ENCODE measurements at places on chromosomes 13 and 19.

- DNase-seq, result no peak
Measured at GRCh38 chr19:53394522-53394973, 401 bp upstream of the ZNF765 start.

DNA sequence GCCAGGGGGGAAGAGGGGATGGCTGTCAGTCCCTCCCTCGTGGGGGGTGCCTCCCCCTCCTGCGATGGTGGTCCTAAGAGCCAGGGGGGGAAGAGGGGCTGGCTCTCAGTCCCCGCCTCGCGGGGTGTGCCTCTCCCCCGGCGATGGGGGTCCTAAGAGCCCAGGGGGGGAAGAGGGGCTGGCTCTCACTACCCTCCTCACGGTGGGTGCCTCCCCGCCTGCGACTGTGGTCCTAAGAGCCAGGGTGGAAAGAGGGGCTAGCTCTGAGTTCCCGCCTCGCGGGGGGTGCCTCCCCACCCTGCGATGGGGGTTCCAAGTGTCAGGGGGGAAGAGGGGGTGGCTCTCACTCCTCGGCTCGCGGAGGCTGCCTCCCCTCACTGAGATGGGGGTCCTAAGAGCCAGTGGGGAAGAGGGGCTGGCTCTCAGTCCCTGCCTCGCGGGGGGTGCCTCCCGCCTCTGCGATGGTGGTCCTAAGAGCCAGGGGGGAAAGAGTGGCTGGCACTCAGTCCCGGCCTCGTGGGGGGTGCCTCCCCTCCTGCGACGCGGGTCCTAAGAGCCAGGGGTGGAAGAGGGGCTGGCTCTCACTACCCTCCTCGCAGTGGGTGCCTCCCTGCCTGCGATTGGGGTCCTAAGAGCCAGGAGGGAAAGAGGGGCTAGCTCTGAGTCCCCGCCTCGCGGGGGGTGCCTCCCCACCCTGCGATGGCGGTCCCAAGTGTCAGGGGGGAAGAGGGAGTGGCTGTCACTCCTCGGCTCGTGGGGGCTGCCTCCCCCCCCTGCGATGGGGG lies 2325.6 kb upstream of the PCDH20 start:
- DNase-seq, result no peak

- DNase-seq, result no peak
Measured at GRCh38 chr13:108662528-108662927, 33.1 kb downstream of the MYO16 start.

- no peak for DNase-seq
Measured at GRCh38 chr13:90008707-90009149, 1338.8 kb upstream of the MIR17HG start.

GRCh38 chr13:51770681-51771417 lies 33.1 kb downstream of the DHRS12 start:
- no peak for DNase-seq

DNA sequence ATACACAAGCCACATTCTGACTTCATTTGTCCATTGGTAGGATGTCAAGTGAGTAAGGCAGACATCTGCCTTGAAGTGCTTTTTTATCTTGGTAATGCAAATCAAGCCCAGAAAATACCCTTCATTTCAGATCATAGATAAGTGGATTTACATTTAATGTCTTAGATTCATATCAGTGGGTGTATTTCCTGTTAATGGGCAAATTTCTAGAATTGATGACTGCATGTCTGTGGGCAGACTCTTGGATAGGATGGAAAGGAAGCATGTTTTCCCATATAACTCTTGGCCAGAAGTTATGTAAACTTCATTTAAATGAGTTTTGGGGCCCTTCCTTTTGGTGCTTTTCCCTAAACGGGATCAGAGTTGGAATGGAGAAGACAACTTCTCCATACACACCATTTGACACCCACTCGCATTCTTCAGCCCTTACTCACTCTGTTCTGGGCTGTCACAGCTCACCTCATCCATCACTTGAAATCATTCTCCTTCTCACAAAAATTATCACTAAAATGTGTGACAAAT lies 154.6 kb downstream of the FLT1 start:
- DNase-seq, result no peak

DNA sequence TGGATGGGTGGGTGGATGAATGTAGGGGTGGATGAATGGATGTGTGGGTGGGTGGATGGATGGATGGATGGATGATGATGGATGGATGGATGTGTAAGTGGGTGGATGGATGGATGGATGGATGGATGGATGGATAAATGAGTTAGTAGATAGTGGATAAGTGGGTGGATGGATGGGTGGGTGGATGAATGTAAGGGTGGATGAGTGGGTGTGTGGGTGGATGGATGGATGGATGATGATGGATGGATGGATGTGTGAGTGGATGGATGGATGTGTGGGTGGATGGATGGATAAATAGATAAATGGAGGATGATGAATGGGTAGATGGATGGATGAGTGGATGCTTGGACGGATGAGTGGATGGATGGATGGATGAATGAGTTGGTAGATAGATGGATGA lies 3.2 kb downstream of the MCF2L start:
- no peak for DNase-seq

DNA sequence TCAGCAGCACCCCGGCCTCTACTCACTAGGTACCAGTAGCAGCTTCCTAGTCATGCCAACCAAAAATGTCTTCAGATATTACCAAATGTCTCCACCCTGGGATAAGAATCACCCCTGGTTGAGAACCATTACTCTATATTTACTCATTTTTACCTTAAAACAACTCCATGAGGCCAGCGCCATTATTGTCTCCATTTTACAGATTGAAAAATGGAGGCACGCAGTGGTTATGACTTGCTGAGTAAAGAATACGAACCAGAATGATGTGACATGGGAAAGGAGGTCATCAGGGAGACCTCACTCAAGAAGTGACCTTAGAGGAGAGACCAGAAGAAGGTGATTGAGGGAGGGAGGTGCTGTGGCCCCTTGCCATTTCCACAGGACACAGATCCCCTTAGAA lies 2.2 kb downstream of the CEACAM19 start:
- DNase-seq, result no peak

Data from epithelial cell of proximal tubule (primary cell).